Type B pancreatic cell (in vitro differentiated cells): ENCODE measurements at places on chromosomes 2 and 18.

DNA sequence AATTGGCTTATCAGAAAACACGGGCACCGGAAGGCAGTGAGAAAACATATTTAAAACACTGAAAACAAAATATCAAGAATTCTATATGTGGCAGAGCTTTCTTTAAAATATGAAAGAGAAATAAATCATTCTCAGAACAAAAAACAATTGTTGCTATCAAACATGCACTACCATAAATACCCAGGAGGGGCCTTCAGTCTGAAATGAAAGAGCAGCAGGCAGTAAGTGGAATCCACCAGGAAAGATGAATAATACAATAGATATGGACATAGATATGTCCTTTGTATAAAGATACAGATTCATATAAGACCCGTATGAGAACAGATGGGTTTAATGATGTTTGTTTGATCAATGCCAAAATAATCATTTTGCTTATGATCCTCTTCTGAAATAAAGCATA is 142.0 kb downstream of the TMEM18 start:
- H3K27ac ChIP-seq: no peak overlapping the region
- H3K27me3 ChIP-seq: no peaks in the 10 kb centered on the region
- no peaks in the 10 kb centered on the region for H3K36me3 ChIP-seq

DNA sequence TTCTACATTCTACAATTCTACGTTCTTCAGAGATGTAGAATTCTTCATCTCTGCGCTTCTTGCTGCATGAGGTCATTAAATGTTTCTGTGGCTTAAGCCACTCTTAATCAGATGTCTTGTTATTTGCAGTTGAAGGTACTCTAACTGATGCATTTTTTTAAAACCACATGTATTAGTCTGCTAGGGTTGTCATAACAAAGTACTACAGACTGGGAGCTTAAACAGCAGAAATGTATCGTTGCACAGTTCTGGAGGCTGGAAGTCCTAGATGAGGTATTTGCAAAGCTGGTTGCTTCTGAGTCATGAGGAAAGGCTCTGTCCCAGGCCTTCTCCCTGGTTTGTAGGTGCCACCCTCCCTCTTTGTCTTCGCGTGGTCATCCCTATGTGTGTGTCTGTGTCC is 176.3 kb upstream of the GLI2 start:
- H3K27me3 ChIP-seq: peaks cover 10% of the 10 kb centered on the region
- no peak overlapping the region for H3K4me3 ChIP-seq
- no peak for DNase-seq
- no peaks in the 10 kb centered on the region for H3K36me3 ChIP-seq
- peaks cover 15% of the 10 kb centered on the region for H3K4me1 ChIP-seq
- H3K27ac ChIP-seq: no peak overlapping the region

DNA sequence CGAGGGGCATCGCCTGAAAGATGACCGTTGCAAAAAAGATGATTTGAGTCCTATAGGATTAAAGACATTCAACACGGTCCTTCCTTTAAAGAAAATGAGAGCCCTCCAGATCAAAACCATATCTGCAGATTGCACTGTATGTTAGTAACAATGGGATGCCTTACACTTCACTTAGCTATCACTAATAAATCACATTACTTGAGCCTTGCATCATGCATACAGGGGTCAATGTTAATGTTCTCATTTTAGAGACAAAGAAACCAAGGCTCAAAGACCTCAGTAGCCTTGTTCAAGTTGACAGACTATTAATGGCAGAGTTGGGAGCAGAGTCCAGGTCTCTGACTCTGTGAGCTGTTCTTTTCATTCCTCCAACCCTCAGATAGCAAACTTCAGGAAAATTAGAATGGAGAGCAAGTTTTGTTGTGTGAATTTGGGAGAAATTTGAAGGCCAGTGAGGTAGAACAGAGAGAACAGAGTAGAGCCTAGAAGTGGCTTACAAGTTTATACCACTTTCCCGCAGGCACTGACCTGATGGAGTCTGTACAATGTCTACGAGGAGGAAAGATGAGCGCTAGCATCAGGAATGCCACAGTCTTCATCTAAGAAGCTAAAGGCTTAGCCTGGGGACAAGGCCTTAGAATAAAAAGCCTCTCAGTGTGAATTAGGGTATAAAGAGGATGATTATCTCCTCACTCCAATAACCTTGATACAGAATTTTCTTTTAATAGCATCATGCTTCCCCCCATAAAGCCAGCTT is 48.3 kb downstream of the TRIB2 start:
- DNase-seq: no peak
- peaks cover 26% of the 10 kb centered on the region for H3K27me3 ChIP-seq
- no peak overlapping the region for H3K4me3 ChIP-seq
- H3K27ac ChIP-seq: no peak overlapping the region
- no peaks in the 10 kb centered on the region for H3K36me3 ChIP-seq
- H3K4me1 ChIP-seq: peaks cover 18% of the 10 kb centered on the region

GRCh38 chr2:111910609-111911277 is 12.3 kb downstream of the MERTK start:
- no peak overlapping the region for H3K4me3 ChIP-seq
- H3K27me3 ChIP-seq: no peaks in the 10 kb centered on the region
- H3K27ac ChIP-seq: peak overlapping the region; percentile 55
- no peak for DNase-seq

- H3K27ac ChIP-seq: no peak overlapping the region
- no peak overlapping the region for H3K4me3 ChIP-seq
- DNase-seq: peak; percentile 32
- H3K27me3 ChIP-seq: no peaks in the 10 kb centered on the region
Observed at GRCh38 chr2:134466141-134466540, 212.3 kb downstream of the MGAT5 start.
